ENCODE measurements at places on chromosomes 7 and 10.

GRCh38 chr7:124779194-124779593 lies 13.6 kb upstream of the GPR37 start:
- DNase-seq, result no peak

GRCh38 chr10:104816501-104816900 lies 175.4 kb downstream of the SORCS3 start:
- no peak for DNase-seq

- no peak for DNase-seq
Observed at GRCh38 chr10:63494951-63495350, 26.2 kb upstream of the REEP3 start.

DNA sequence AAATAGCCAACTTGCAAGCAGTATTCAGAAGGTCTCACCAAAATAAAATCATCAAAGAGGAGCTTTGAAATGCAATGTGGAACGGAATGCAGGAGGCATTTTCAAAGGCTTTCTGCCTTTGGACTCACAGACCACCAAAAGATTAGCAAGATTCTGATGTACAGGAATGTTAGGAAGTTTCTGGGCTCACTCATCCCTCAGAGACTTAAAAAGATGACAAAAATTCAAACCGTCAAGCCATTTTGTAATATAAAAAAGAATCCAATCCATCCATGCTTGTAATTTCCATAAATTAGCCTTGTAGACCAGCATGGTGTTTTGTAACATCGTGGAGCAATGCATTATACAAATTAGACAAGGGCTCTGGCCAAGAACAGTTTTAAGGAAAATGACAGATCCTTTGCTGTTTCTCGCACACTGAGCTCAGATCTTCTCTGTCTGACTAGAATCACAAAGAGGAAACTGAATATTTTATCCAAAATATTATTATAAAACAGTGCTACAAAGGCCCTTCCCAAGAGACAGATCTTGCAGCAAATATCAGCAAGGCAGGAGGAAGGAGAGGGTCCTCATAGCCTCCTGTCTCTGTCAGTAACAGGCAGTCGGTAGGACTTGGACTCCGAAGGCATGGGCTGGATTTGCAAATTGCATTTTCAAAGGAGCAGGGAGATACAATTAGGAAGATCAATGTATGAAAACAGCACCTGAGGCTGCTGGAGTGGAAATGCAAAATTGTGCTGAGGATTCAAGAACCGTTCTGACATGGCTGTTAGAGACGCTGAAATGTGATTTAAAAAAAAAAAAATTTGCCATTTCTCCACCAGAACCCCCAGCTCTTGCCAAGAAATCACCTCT lies 57.4 kb upstream of the NRP1 start:
- DNase-seq, result no peak

DNA sequence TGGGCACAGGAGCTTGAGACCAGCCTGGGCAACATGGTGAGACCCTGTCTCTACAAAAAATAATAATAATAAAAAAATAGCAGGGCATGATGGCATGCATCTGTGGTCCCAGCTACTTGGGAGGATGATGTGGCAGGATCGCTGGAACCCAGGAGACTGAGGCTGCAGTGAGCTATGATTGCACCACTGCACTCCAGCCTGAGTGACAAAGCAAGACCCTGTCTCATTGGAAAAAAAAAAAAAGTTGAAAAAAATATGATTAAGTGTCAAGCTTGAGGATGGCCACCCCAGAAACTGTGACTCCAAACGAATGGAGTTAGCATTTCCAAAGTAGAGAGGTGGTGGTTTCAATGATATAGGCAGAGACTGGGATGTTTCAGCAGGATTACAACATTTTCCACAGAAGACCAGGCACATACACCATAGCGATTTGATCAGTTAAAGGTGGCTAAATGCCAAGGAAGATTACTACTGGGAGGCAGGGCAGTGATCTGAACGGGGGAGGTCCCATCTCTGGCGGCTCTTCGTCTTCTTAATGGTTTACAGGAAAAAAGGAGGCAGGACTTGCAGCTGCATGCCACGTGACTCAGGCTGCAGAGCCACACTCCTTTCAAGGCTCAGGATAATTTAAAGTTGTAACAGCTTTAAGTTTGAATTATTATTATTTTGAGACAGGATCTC lies 250.6 kb upstream of the GALNT17 start:
- DNase-seq, result no peak

DNA sequence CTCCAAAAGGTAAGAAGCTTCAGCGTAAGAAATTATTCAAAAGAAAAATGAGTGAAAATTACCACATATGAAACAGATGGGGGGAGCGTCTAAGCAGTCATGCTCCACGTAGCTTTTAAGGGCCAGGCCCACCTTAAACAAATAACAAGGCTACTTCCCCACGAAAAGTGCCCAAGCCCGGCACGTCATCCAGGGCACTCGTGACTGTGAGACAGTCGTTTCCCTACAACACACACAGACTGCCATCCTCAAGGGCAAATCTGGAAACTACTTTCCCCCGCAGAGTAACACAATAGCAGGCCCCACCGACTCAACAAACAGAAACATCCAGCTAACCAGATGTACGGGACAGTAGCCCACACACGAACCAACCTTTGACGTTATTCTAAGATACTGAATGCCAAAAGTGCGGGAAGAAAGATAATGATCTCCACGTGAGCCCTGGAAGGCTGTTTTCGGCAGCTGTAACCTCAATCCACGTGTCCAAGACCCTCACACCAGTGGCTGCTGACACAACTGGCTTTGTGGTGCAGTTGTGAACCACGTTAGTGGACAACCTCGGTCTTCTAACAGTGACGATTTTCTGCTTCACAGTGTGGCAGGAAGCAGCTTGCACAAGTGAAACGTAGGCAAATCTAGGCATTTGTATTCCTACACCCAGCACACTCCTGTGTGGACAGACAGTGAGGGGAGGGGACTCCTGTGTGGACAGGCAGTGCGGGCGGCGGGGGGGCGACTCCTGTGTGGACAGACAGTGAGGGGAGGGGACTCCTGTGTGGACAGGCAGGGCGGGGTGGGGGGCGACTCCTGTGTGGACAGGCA lies 251.7 kb downstream of the ZMYND11 start:
- DNase-seq, result no peak

DNA sequence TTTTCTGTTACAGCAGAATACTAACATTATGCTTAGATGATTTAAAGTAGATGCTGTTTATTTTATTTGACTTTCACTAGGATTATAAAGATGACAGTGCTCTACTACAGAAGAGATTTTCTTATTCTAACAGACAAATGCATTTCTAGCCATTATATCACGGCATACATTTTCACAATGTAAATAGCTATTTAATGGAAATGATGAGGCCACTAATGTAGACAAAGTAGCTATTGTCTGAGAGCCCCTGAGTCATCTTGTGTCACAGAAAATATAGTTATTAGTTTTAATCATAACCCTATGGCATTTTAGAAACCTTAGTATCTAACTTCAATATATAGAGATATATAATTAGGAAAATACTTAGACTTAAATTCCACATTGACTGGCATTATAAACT lies 158.0 kb upstream of the AHR start:
- no peak for DNase-seq
